ENCODE measurements at places on chromosomes 16 and 17.
A peak's percentile ranks its signal among the peaks of the same experiment; 100 is the strongest.

DNA sequence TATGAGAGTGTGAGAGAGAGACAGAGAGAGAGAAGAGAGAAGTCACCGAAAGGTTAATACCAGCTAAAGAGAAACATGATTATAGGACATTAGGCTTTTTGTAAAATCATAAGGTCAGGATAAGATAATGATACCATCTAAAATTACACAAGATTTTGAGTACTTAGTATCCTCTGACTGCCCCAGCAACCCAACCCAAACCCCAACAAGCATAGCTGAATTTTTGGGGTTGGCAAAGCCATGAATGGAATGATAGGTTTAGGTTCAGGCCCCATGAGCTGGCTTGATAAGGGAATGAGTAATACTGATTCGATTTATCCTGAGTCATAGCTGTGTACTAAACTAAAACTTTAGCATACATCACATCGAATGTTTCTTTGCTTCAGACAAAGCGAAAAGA is 259.5 kb downstream of the IRX3 start:
- DNase-seq = no peak

- DNase-seq = peak; percentile 18
These were observed 3.7 kb downstream of the ADAD2 start for GRCh38 chr16:84194470-84195200.

- DNase-seq = no peak
These were observed 174.9 kb downstream of the ZFHX3 start for GRCh38 chr16:72873044-72873443.

- DNase-seq = no peak
These were observed 276.6 kb upstream of the TNRC6C start for GRCh38 chr17:77681861-77682260.

- DNase-seq = no peak
These were observed 40.2 kb upstream of the PLCG2 start for GRCh38 chr16:81738783-81739496.

DNA sequence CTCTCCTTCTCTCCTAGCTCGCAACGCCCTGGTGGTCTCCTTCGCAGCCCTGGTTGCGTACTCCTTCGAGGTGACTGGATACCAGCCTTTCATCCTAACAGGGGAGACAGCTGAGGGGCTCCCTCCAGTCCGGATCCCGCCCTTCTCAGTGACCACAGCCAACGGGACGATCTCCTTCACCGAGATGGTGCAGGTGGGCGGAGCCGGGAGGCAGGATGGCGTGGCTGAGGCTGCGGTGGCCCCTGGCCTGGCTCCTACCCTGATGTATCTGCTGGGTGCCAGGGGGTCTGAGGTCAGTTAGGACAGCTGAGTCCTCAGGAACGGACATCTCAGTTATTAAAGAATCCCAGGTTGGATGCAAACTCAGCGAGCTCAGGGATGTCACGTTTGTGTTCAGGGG is 16.7 kb downstream of the SLC26A11 start:
- no peak for DNase-seq

DNA sequence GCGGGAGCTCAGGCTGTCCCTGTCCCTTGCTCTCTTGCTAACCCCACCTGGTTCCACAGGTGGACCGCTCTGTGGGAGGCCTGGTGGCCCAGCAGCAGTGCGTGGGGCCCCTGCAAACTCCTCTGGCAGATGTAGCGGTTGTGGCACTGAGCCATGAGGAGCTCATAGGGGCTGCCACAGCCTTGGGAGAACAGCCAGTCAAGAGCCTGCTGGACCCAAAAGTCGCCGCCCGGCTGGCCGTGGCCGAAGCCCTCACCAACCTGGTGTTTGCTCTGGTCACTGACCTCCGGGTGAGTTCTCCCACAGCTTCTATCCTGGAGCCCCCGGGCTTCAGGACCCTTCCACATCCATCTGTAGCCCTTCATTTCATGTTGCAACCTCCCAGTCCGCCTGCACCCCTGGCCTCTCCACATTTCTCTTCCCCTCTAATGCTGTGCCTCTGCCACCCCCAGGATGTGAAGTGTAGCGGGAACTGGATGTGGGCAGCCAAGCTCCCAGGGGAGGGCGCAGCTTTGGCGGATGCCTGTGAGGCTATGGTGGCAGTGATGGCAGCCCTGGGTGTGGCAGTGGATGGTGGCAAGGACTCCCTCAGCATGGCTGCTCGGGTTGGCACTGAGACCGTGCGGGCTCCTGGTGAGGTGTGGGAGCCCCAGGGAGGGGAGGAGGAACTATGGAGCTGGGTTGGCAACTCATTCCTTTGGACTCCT is 15.9 kb downstream of the PFAS start:
- no peak for DNase-seq

- DNase-seq = no peak
These were observed 452.2 kb downstream of the XYLT1 start for GRCh38 chr16:17018585-17018939.

GRCh38 chr16:50037662-50038220 is 12.7 kb downstream of the CNEP1R1 start:
- DNase-seq = no peak

DNA sequence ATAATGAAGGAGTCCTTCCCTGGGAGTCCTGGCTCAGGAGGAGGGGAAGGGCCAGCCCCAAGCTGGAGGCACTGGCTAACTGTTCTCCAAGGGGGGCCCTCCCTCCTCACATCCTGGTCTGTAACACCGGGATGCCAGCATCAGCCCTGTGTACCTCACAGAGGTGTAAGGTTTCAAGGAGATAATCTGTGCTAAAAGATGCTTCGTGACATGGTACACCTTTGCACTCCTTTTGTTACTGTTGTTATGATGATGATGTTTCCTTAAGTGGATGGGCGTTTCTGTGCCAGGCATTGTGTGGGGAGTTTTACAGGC is 236.7 kb upstream of the TNRC6C start:
- no peak for DNase-seq

- no peak for DNase-seq
These were observed 207.6 kb downstream of the CEP112 start for GRCh38 chr17:65984299-65984698.

GRCh38 chr17:6496116-6496481 is 51.8 kb downstream of the PIMREG start:
- peak; percentile 12 for DNase-seq

GRCh38 chr17:40722241-40722640 is 18.7 kb upstream of the KRT24 start:
- DNase-seq = no peak

GRCh38 chr16:86668136-86668910 is 90.0 kb downstream of the FOXL1 start:
- DNase-seq = no peak

- no peak for DNase-seq
These were observed 34.7 kb upstream of the ABCA6 start for GRCh38 chr17:69176457-69176795.

GRCh38 chr16:79451196-79451816 is 149.2 kb downstream of the MAF start:
- DNase-seq = no peak

DNA sequence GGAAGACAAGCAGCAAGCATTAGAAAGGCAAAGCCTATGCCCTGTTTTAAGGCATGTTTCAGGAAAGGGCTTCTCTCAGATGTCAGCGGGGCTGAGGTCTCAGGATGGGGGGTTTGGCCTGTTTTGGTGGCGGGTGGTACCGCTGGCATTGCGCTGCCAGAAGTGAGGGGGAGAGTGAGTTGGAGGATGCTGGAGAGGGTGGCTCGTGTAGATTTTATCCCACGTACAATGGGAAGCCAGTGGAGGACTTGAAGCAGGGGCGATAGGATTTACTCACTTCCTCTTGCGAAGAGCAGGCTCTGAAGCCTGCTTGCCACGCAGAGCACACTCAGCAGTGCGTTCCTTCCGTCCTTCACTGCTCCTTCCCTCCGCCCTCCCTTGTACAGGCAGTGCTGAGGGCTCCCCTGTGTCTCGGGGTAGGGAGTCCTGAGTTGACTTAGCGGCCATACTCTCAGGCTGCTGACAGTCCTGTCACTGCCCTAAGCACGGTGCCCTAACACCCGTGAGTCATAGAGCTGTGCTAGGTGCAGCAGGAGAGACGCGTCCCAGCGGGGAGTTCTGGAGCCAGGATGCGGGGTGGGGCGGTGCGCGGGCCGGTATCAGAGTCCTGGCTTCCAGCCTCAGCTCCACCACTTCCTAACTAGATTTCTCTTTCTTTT is 113.1 kb downstream of the SNX29 start:
- peak; percentile 30 for DNase-seq

GRCh38 chr16:50120711-50121110 is 32.4 kb upstream of the TENT4B start:
- no peak for DNase-seq

- DNase-seq = peak; percentile 76
These were observed 195.2 kb downstream of the AXIN2 start for GRCh38 chr17:65366102-65366844.

GRCh38 chr16:77113835-77114234 is 77.2 kb upstream of the MON1B start:
- DNase-seq = no peak

DNA sequence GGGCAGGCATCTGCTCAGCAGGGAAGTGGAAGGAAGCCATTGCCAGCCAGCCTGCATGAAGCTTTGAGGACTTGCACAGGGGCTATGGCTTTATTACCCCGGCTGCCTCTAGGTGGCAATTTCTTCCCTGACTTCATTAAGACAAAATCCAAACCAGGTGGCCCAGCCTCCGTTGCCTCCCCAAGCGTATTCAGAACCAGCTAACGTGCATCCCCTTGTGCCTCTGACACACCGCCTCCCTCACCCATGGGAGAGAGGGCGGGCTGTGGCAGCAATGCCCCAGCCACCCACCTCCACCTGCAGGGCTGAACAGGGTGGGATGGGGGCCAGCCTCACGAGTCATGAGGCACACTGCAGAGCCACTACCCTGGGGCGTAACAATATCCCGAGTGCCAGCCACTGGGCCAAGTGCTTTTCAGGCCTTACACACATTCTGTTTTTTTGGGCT is 6.8 kb downstream of the KIFC3 start:
- no peak for DNase-seq

- DNase-seq = no peak
These were observed 95.7 kb upstream of the AMZ2 start for GRCh38 chr17:68152161-68152571.

DNA sequence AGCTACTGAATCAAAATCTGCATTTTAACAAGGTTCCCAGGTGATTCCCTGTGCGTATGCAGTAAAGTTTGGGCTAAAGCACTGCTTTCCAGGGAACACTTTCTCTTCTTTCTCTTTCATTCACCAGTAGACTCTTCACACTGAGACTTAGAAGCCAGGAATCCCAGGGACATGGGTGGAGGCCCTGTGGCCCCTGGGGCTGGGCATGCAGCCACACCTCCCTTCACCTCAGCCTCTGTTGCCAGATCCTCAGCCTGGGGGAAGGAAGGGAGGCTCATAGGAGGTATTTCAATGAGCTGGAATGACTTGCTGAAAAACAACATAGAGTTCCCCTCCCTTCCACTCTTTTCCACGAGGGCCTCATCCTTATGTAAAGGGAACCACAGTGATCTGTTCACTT is 1.2 kb downstream of the G6PC3 start:
- no peak for DNase-seq

- DNase-seq = no peak
These were observed 14.8 kb downstream of the TLE7 start for GRCh38 chr16:71426880-71427615.

GRCh38 chr17:74750327-74751069 is 2.1 kb downstream of the NHERF1 start:
- no peak for DNase-seq

DNA sequence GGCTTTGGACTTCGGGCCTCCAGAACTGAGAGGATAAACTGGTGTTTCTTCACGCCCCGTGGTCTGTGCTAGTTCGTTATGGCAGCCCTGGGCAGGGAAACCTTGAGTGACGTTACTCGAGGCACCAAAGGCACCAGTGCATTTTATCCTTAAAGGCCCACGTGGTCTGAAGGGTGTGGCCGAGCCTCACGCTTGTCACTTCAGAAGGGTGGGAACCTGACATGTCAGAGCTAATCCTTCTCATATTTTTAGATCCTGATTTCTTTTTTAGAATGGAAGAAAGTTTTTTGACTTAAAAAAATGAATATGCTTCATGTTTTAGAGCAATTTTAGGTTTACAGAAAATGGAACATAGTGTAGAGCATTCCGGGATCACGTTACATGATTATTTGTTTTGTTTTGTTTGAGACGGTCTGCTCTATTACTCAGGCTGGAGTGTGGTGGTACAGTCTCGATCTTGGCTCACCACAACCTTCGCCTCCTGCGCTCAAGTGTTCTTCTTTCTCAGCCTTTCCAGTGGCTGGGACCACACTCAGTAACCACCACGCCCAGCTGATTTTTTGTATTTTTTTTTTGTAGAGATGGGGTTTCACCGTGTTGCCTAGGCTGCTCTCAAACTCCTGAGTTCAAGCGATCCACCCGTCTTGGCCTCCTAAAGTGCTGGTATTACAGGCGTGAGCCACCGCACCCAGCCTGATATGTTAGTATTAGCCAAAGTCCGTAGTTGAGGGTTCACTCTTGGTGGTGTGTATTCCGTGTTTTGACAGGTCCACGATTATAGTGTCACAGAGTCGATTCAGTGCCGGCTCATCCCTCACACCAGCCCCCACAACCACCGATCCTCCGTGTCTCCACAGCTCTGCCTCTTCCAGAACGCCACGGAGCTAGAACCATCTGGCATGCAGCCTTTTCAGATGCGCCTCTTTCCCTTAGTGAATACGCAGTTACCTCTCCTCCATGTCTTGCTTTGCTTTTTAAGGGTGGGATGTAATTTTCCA is 47.9 kb downstream of the RAB11FIP3 start:
- DNase-seq = no peak

- DNase-seq = peak; percentile 46
These were observed 1.2 kb upstream of the TLCD3B start for GRCh38 chr16:30032083-30032819.

DNA sequence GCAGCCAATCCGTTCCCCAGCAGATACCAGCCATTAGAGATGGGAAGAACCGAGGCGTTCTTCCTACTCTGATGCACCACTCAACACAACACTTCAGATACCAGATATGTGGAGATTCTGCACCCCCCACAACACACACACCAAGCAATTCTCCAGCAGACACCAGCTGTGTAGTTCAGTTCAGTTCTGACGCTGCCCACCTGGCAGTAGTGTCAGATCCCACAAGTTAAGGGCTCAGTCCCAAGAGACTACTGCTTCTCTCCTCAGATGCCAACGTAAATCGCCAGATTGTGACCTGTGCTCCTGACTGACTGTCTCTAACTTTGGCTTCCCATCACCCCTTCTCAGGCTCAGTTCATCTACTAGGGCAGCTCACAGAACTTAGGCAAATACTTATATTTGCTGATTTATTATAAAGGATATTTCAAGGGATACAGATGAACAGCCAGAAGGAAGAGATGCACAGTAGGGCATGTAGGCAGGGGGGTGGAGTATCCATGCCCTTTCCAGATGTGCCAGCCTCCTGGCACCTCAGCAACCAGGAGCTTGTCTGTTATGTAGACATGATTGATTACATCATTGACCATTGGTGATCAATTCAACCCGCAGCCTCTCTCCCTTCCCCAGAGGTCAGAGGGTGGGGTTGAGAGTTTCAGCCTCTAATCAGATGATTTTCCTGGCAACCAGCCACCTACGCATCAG is 110.6 kb downstream of the PRKCA start:
- no peak for DNase-seq
